Stimulated activated naive CD4-positive, alpha-beta T cell treated with Interleukin-2 at 50 U/mL for 16 hours (primary cell): ENCODE measurements at places on chromosomes 1 and 21.

- peak; percentile 21 for DNase-seq
Observed at GRCh38 chr21:29078869-29079767, 5.7 kb upstream of the CCT8 start.

DNA sequence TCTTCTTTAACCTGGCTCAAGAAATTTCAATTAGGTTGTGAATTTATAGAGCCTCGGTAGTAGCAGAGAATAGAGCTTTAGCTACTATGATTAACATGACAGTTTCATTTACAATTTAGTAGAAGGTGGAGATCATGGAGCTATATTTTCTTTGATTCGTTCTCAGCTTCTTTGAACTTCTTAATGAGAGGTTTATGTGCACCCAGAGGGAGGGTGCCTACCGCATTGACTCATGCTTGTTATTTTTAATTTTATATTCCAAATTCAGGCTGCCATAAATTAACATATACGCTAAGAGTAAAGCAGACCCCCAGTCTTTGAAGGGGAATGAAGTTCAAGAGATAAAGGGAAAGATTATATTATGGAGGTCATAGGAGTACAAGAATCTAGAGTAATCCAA lies 24.4 kb downstream of the SYT14 start:
- no peak for DNase-seq

DNA sequence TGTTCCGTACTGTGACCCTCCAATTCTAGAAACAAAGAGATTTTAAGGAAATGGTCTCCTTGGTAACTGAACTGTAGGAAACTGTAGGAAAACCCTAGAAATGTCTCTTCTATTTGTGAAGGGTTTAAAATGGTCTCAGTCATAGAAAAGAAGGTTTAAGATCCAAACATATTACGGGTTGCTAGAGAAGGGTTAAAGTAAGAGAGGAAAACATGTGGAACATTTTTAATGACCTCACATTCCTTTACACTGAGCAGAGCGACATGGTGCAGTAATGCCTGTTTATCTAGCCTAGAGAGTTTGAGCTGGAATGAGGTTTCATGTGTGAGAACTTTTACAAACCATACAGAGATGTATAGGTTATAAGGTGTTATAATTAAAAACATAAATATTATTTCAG lies 36.9 kb upstream of the C1orf105 start:
- DNase-seq, result no peak

GRCh38 chr1:187870552-187870951 lies 1041.8 kb downstream of the PLA2G4A start:
- no peak for DNase-seq

DNA sequence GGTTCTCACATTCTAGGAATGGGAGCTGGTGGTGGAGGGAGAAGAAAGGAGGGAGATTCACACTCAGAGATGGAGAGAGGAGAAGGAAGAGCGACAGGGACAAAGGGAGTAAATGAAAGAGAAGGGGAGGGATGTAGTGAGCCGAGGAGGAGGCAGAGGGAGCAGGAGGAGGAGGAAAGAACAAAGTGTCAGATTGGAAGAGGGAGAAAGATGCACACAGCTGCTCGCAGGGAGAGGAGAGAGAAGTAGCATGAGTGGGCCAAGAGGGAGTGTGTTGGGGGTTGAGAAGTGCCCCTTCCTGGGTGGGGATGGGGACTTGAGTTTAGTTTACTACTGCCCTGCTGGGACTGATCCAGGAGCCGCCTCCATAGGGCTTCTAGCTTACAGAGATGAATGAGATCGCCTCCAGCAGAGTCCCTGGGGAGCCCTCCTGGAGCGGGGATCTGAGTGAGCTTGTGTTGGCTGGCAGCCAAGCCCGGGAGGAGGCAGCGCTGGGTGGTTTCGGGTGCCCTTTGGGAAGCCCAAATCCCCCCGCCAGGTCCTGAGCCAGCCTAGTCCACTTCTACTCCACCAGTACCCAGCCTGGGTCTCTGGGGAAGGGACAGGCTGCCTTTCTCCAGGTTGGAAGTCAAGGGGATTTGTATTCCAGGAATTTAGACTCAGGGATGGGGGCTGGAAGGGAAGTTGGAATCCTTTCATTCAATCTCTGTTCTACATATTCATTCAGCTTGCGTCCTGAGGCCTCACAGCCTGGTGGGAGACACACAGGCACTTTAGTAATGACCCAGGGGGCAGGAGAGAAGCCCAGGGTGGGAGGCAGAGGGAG lies 20.9 kb downstream of the PTPRU start:
- DNase-seq, result no peak

DNA sequence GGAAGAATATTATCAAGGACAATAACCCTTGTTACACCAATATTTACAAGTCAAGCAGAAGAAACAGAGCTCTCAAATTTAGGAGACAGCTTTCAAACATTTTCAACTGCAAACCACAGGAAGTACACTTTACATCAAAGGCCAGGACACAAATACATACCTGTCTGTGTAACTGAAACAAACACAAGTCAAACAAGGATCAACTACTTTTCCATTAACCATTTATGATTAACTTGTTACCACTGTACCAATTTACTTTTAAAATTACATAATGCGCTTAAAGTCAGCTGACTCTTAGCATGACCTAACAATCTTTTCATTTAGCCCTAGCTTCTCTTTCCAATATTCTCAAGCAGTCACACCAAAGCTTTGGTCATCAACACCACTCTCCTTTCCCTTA lies 43.5 kb downstream of the TRIM33 start:
- no peak for DNase-seq

GRCh38 chr1:41447995-41448770 lies 36.3 kb downstream of the EDN2 start:
- DNase-seq, result no peak

DNA sequence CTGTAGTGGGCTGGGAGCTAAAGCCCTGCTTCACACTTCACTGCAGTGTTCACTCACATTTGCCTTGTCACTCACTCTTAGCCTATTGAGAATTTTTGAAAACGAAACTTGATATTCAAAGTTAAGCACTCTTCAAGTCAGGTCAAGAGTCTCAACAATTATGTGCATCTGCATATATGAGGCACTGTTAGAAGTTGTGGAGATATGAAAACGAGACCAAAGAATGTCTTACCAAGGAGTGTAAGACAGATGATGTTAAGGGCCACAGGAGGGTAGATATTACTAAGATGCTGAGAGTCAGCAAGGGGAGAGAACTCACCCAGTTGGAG lies 64.7 kb upstream of the GJA8 start:
- DNase-seq, result no peak

- no peak for DNase-seq
Observed at GRCh38 chr1:54338464-54338863, 67.7 kb downstream of the SSBP3 start.

DNA sequence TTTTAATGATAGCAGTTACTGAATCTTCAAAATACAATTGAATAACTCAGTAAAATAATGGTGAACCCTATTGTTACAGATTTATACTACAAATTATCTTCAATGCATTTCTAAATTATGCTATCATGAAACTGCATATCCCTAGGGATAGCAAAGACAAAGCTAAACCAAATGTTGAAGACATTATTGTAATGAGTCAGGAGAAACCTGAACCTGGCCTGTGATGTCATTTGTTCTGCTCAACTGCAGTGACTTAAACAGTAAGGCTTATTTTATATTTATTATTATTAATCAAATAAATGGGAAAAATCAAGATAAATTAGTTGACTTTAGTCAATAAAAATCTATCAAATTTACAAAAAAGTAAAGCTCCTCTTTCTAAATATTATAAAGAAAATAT lies 100.3 kb downstream of the UCHL5 start:
- DNase-seq, result no peak

GRCh38 chr1:34790985-34791384 lies 1.8 kb upstream of the GJA4 start:
- no peak for DNase-seq
